ENCODE measurements at places on chromosomes 4 and X. TPM values are rescaled to one million over a fixed set of nuclear protein-coding genes. Genes with fewer than 3 reads are reported as not detected.

The TXK gene
- 6.4 TPM for total RNA-seq

GRCh38 chr4:10115271-10115796 lies 1.3 kb downstream of the WDR1 start:
- peak overlapping the region; percentile 96 for H3K27ac ChIP-seq
- H3K4me1 ChIP-seq, result peaks cover 44% of the 10 kb centered on the region
- no peaks in the 10 kb centered on the region for H3K27me3 ChIP-seq
- peaks cover 5% of the 10 kb centered on the region for H3K36me3 ChIP-seq
- H3K4me3 ChIP-seq, result peak overlapping the region; percentile 69

DNA sequence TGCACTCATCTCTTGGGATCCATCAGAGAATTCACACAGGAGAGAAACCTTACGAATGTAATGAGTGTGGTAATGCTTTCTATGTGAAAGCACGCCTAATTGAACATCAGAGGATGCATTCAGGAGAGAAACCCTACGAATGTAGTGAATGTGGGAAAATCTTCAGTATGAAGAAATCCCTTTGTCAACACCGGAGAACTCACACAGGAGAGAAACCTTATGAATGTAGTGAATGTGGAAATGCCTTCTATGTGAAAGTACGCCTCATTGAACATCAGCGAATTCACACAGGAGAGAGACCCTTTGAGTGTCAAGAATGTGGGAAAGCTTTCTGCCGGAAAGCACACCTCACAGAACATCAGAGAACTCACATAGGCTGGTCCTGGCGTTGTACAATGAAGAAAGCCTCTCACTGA lies 42.8 kb downstream of the ZNF157 start:
- H3K36me3 ChIP-seq, result no peaks in the 10 kb centered on the region
- H3K27me3 ChIP-seq, result no peaks in the 10 kb centered on the region
- no peak for DNase-seq
- H3K27ac ChIP-seq, result no peak overlapping the region
- H3K4me3 ChIP-seq, result no peak overlapping the region
- no peaks in the 10 kb centered on the region for H3K4me1 ChIP-seq

DNA sequence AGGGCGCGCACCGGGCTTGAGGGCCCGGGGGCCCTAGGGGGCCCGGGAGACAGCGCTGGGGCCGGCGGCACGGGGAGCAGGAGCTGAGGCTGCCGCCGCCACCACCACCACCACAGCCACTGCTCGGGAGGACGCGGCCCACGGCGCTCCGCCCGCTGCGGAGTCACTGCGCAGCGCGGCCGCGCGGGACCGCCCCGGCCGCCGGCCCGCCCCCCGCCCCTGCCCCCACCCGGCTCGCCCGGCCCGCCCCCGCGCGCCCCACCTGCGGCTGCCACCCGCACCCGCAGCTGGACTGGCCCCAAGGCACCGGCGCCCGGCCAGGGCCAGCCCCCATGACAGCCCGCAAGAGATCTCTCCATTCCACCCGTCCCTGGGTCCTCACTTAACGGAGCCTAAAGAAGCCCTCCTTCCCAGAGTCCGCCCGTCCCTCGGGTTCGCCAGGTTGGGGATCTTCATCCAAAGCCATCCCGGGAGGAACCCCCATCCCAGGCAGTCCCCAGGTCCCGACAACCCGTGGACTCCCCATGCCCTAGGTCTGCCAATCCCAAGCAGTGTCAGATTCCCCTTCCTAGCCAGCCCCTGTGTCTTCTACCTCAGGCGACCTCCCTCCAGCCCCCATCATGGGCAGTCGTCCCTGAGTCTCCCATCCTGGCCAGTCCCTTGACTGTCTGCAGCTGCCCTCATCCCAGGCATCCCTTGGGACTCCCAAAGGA lies 40.0 kb upstream of the IQSEC2 start:
- peak; percentile 12 for DNase-seq
- H3K4me3 ChIP-seq, result peak overlapping the region; percentile 45
- H3K27ac ChIP-seq, result no peak overlapping the region
- peaks cover 13% of the 10 kb centered on the region for H3K4me1 ChIP-seq

DNA sequence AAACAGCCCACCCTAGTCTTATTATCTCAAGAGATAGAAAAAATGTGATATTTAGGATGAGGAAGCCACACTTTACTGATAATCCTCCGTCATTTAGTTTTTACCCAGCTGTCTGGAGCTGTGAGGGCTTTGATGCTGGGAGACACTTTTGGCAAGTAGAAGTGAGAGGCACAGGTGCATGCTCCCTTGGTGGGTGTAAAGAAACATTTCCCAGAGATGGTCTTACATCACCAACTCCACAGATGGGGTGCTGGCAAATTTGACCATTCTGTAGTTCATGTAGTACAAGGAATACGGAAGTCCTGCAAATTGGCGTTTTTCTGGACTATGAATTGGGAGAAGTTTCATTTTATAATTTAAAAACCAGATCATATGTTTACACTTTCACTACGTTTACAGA lies 28.5 kb downstream of the TRIM61 start:
- DNase-seq, result no peak
- H3K4me3 ChIP-seq, result no peak overlapping the region
- peaks cover 4% of the 10 kb centered on the region for H3K27me3 ChIP-seq
- H3K4me1 ChIP-seq, result no peaks in the 10 kb centered on the region

DNA sequence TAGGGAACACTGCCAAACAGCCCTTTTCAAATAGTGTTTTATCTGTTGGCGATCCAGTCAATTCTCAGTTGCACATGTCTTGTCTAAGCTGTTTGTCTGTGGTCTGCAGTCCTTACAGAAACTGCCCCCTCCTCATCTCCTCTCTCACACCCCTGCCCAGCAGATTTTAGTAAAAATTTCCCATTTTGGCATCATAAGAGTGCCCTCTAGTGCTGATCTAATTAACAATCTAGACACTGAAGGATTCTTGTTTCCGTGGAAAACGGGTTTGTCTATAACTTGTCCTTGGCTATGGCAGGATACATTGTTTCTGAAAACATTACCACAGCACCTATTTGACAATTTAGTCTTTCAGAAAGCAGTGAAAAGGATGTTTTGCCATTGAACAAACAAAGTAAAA lies 227.2 kb upstream of the MBNL3 start:
- no peaks in the 10 kb centered on the region for H3K36me3 ChIP-seq
- H3K4me3 ChIP-seq, result no peak overlapping the region
- DNase-seq, result no peak
- H3K4me1 ChIP-seq, result no peaks in the 10 kb centered on the region

GRCh38 chrX:47499293-47499692 lies 16.3 kb upstream of the ZNF41 start:
- DNase-seq, result no peak
- H3K27ac ChIP-seq, result no peak overlapping the region
- no peaks in the 10 kb centered on the region for H3K36me3 ChIP-seq
- H3K4me1 ChIP-seq, result no peaks in the 10 kb centered on the region
- no peaks in the 10 kb centered on the region for H3K27me3 ChIP-seq

DNA sequence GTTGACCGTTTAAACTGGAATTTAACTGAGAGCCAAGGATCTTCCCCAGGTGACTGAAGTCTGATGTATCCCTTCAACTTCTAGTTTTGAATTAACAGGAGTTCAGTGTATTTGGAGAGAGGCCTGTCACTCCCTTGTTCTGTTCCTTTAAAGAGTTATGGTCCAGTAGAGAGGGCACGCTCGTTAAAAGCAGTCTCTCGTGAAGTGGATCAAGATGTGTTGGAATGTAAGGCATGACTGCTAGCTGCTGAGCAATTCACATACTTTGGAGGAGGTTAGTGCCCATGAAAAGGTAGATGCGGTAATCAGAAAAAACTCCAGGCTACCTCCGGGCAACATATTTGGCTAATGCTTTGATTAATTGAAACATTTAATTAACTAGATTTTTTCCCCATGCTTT lies 65.7 kb downstream of the SHROOM2 start:
- H3K4me3 ChIP-seq, result no peak overlapping the region
- no peaks in the 10 kb centered on the region for H3K4me1 ChIP-seq
- no peak overlapping the region for H3K27ac ChIP-seq
- H3K27me3 ChIP-seq, result no peaks in the 10 kb centered on the region

DNA sequence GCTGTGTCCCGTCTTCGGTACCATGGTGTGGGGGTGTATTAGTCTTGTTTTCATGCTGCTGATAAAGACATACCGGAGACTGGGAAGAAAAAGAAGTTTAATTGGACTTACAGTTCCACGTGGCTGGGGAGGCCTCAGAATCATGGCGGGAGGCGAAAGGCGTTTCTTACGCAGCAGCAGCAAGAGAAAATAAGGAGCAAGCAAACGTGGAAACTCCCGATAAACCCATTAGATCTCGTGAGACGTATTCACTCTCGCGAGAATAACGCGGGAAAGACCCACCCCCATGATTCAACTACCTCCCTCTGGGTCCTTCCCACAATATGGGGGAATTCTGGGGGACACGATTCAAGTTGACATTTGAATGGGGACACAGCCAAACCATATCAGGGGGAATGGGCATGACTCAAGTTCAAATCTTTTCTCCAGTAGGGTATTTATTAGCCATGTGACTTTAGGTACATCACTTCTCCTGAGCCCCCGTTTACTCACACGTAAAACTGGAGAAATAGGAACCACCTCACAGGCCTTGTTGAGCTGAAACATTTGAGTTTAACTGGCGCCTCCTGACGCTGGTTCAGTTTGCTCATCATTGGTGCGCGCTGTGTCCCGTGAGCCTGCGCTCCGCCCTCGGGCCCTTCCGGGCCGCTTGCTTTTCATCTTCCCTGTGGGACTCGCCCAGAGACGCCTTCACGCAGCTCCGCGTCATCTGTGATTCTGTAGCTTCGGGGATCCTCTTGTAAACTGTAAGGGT lies 35.5 kb upstream of the FAT1 start:
- H3K4me1 ChIP-seq, result no peaks in the 10 kb centered on the region
- no peaks in the 10 kb centered on the region for H3K27me3 ChIP-seq
- H3K4me3 ChIP-seq, result no peak overlapping the region

The CLDN2 gene
- 0.27 TPM for total RNA-seq

DNA sequence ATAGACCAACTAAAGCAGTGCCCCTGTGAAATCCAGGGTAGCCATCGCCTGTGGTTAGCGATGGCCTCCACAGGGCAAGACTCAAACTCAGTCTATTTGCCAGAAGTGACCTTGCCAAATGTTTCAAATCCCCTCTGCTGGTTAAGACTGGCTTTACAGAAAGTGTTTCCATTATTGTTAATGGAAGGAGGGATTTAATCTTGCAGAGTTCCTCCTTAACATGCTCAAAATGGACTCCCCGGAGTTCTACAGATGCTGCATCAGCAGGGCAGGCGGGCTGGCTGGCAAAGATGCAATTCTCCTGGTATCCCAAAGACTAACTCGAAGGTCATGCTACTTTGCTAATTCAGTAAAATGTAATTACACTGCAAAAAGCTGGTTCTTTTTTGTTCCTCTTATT lies 313.0 kb upstream of the SLC7A11 start:
- H3K27ac ChIP-seq, result no peak overlapping the region
- no peaks in the 10 kb centered on the region for H3K4me1 ChIP-seq
- no peak for DNase-seq
- H3K36me3 ChIP-seq, result no peaks in the 10 kb centered on the region

DNA sequence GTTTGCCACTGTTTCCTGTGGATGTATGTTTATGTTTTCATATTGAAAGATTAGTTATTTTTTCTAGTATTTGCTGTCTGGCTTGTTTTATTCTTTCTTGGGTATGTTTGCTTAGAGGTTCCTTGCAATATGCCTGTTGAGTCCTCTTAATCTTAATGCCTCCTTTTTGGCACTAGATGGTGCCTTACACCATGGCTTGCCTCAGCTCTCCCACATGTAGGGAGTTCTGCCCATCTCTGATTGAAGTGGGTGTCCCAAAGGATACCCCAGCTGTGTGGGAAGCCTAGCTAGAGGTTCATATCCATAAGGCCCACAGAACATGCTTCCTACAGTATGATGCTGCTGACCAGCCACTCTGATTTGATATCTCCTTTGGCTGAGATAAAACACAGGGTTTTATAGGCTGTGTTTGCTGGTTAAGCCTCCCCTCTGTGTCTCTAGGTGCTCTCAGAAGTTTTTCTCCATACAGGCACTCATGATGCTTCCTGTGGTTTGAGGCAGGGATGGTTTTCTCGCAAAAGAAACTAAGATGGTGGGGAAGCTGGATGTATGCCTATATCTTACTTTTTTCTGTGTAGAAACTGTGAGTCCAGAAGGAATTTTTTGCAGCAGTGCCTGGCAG lies 162.4 kb downstream of the ASB9 start:
- no peak overlapping the region for H3K27ac ChIP-seq
- DNase-seq, result no peak
- no peaks in the 10 kb centered on the region for H3K27me3 ChIP-seq
- H3K36me3 ChIP-seq, result no peaks in the 10 kb centered on the region
- H3K4me3 ChIP-seq, result no peak overlapping the region

GRCh38 chr4:80423553-80424224 lies 88.2 kb downstream of the CFAP299 start:
- no peaks in the 10 kb centered on the region for H3K27me3 ChIP-seq
- DNase-seq, result no peak
- no peak overlapping the region for H3K27ac ChIP-seq

The TAF7L gene
- 0.75 TPM for total RNA-seq

- H3K4me3 ChIP-seq, result no peak overlapping the region
- H3K27ac ChIP-seq, result no peak overlapping the region
- no peaks in the 10 kb centered on the region for H3K36me3 ChIP-seq
- no peak for DNase-seq
Measured at GRCh38 chr4:38360201-38360600, 303.8 kb upstream of the KLF3 start.

- H3K27me3 ChIP-seq, result no peaks in the 10 kb centered on the region
- DNase-seq, result no peak
- no peak overlapping the region for H3K4me3 ChIP-seq
- H3K4me1 ChIP-seq, result no peaks in the 10 kb centered on the region
- H3K36me3 ChIP-seq, result no peaks in the 10 kb centered on the region
Measured at GRCh38 chrX:103878466-103879122, 46.5 kb upstream of the RAB9B start.

- no peak overlapping the region for H3K27ac ChIP-seq
- H3K27me3 ChIP-seq, result no peaks in the 10 kb centered on the region
- H3K4me1 ChIP-seq, result no peaks in the 10 kb centered on the region
- no peak overlapping the region for H3K4me3 ChIP-seq
- no peak for DNase-seq
Measured at GRCh38 chrX:114905251-114905650, 112.2 kb downstream of the IL13RA2 start.

The FHIP1A gene
- total RNA-seq, result 44.1 TPM

The MAGEE2 gene
- total RNA-seq, result not detected

The NAP1L3 gene
- 1.3 TPM for total RNA-seq

DNA sequence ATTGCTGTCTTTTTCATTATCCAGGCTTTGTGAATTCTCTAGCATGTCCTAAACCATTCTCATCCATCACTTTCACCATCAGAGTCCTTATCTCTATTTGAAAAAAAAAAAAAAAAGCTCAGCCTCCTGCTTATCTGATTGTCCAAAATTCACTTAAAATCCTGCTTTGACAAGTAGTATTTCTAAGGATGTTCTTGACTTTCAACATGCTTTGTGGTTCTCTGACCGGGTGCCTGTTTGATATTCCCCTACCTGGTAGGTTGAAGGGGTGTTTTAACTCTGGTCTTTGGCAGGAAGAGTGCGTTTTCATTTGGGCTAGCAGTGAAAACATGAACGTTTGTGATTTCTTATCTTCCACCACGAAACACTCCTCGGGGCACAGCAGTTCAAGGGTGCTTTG lies 17.3 kb upstream of the BBS12 start:
- H3K27ac ChIP-seq, result no peak overlapping the region
- no peak for DNase-seq
- no peak overlapping the region for H3K4me3 ChIP-seq

The ESX1 gene
- total RNA-seq, result not detected

GRCh38 chr4:176274441-176274840 lies 5.4 kb upstream of the ASB5 start:
- H3K4me1 ChIP-seq, result no peaks in the 10 kb centered on the region
- H3K36me3 ChIP-seq, result no peaks in the 10 kb centered on the region
- DNase-seq, result no peak
- no peaks in the 10 kb centered on the region for H3K27me3 ChIP-seq

GRCh38 chr4:143381189-143382118 lies 44.8 kb downstream of the GAB1 start:
- H3K4me1 ChIP-seq, result peaks cover 83% of the 10 kb centered on the region
- H3K36me3 ChIP-seq, result no peaks in the 10 kb centered on the region
- H3K27ac ChIP-seq, result peak overlapping the region; percentile 79
- H3K4me3 ChIP-seq, result no peak overlapping the region
- H3K27me3 ChIP-seq, result no peaks in the 10 kb centered on the region

The GPC4 gene
- total RNA-seq, result 10.8 TPM

The PPEF2 gene
- not detected for total RNA-seq
